ENCODE measurements at places on chromosomes 2 and 18.
A peak's percentile ranks its signal among the peaks of the same experiment; 100 is the strongest.

- DNase-seq: no peak
These were observed 39.6 kb downstream of the DOK1 start for GRCh38 chr2:74593826-74594772.

DNA sequence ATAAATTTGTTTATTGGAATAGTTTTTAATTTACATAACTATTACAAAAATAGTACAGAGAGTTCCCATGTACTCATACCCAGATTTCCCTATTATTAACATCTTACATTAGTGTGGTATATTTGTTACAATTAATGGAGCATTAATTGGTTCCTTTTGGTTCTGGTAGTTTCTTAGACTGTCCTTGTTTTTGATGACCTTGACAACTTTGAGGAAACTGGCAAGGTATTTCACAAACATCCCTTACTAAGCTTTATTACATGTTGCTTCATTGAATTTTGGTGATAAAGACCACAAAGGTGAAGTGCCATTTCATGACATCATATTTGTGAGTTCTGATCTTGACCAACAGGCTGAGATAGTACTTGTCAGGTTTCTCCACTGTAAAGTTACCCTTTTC is 379.0 kb upstream of the GCFC2 start:
- DNase-seq: no peak

GRCh38 chr2:85257970-85258605 is 69.7 kb downstream of the TGOLN2 start:
- DNase-seq: no peak

- no peak for DNase-seq
These were observed 48.1 kb upstream of the RBMS1 start for GRCh38 chr2:160541745-160542144.

DNA sequence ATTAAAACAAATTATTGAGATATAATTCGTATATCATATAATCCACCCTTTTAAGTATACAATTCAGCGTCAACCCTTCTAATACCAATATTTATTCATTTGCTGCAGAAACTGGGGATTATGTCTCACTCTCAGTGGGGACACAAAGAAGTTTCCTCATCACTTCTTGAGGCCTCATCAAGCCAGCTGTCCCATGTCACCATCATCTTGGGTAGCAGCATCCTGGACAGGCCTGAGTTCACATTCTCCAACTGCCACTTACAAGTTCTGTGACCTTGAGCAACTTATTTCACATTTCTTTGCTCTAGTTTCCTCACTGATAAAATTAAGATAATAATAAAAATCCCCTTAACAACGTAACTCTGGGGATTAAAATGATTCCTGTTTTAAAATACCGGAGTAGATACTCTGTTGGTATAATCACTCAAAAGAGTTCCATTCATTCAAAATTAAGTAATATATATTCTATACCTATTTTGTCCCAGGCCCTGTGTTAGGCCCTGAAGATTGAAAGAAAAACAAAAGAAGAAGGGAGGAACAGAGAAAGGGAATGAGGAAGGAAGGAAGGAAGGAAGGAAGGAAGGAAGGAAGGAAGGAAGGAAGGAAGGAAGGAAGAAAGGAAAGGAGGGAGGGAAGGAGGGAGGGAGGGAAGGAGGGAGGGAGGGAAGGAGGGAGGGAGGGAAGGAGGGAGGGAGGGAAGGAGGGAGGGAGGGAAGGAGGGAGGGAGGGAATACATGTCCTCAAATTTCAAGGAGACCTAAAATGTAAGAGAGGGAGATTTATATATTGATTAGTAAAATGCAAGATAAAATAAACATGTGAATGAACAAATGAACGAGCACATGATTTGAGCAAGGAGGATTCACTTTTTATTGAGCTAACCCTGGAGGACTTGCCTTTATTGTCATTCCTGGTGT is 42.4 kb downstream of the NCKAP5 start:
- no peak for DNase-seq

GRCh38 chr2:111667542-111668273 is 216.3 kb downstream of the ANAPC1 start:
- peak; percentile 67 for DNase-seq

DNA sequence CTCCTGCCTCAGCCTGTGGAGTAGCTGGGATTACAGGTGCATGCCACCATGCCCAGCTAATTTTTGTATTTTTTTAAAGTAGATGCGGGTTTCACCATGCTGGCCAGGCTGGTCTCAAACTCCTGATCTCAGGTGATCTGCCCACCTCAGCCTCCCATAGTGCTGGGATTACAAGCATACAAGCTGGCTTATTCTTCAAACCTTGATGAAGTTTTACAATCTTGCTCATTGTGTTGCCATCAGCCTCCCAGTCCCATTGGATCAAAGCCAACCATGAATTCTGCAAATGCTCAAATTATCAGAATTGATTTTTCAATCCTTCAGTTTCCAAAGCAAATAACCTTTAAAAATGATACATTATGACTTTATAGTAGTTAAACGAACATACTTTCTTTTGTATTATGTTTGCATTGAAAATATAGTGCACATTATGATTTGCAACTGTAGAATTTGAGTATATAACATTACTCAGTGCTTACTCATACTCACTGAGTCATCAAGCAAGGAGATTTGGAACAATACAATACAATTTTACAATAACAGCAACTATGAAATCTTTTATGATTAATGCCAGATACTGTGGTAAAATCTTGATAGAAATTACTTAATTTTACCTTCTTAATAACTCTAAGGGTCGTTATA is 1491.9 kb upstream of the CELF4 start:
- DNase-seq: no peak

GRCh38 chr2:191347881-191348280 is 102.7 kb downstream of the MYO1B start:
- no peak for DNase-seq

DNA sequence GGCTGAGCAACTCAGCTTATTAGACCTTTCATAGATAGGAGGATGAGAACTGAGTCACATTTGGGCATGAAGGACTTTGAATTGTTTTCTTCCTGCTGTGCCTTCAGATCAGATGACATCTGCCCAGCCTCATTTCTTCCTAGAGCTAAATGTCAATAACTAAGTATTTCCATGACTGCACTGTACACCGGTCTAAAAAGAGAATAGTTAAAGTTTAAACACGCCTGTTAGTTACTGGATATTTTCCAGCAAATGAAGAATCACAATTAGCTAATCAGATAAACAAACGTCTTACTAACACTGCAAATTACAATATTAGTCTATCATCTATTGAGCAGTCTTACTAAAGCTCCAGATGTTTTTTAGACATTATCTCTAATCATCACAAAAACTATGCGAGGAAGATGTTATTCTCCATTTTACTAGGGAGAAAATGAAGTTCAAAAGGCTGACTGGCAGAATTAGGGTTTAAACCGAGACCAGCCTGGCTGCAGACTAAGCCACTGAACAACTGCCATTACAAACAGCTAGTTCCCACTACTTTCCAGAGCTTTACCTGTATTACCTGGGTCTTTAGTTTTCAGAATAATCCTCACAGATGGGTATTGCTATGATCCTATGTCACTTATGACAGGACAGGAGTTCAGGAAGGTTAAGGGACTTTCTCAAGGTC is 69.4 kb upstream of the ZNF397 start:
- DNase-seq: no peak

- no peak for DNase-seq
These were observed 64.1 kb downstream of the BCL2L11 start for GRCh38 chr2:111184725-111185310.

GRCh38 chr2:159539701-159540100 is 76.6 kb downstream of the BAZ2B start:
- no peak for DNase-seq

GRCh38 chr2:96637385-96638143 is 548 bp downstream of the KANSL3 start:
- peak; percentile 78 for DNase-seq

DNA sequence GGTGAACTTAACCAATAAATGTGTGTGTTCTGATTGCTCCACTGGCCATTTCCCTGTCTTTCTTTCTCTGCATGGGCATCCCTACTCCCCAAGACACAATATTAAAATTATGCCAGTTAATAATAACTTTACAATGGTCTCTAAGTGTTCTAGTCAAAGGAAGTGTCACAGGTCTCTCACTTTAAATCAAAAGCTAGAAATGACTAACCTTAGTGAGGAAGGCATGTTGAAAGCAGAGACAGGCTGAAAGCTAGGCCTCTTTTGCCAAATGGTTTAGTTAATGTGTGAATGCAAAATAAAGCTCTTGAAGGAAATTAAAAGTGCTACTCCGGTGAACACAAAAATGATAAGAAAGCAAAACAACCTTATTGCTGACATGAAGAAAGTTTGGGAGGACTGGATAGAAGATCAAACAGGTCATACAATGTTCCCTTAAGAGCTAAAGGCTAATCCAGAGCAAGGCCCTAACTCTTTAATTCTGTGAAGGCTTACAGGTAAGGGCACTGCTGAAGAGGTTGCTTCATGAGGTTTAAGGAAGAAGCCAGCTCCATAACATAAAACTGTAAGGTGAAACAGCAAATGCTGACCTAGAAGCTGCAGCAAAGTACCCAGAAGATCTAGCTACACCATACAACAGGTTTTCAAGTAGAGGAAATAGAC is 44.0 kb upstream of the ARHGAP15 start:
- DNase-seq: no peak

GRCh38 chr2:205670292-205670691 is 12.0 kb upstream of the NRP2 start:
- DNase-seq: no peak

- DNase-seq: peak; percentile 85
These were observed 46.2 kb downstream of the PKP4 start for GRCh38 chr2:158502974-158503373.

DNA sequence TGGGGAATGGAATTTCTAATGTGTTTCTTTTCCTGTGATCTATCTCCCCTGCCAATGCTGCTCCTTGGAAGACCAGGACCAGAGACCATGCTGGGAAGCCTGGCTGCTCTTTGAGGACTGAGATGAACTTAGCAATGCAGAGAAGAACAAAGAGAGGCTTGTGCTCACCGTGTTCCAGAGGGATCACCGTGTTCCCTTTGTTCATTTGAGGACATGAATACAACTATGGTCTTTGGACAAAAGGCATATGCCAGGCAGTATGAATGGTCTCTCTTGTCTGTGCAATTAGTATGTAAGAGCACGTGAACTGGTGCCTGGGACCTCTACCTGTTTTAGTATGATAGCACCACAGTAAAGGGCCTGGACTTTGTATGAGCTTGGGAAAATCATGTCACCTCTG is 139.9 kb downstream of the TDRD15 start:
- no peak for DNase-seq

DNA sequence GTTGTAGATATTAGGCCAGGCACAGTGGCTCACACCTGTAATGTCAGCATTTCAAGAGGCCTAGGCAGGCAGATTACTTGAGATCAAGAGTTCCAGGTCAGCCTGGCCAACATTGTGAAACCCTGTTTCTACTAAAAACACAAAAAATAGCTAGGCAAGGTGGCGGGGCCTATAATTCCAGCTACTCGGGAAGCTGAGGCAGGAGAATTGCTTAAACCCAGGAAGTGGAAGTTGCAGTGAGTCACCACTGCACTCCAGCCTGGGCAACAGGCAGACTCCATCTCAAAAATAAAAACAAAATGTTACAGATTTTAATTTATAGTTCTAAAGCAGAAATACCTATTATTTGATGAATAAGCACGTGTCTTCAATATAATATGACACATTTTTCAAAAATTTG is 65.6 kb upstream of the UBXN4 start:
- DNase-seq: no peak

DNA sequence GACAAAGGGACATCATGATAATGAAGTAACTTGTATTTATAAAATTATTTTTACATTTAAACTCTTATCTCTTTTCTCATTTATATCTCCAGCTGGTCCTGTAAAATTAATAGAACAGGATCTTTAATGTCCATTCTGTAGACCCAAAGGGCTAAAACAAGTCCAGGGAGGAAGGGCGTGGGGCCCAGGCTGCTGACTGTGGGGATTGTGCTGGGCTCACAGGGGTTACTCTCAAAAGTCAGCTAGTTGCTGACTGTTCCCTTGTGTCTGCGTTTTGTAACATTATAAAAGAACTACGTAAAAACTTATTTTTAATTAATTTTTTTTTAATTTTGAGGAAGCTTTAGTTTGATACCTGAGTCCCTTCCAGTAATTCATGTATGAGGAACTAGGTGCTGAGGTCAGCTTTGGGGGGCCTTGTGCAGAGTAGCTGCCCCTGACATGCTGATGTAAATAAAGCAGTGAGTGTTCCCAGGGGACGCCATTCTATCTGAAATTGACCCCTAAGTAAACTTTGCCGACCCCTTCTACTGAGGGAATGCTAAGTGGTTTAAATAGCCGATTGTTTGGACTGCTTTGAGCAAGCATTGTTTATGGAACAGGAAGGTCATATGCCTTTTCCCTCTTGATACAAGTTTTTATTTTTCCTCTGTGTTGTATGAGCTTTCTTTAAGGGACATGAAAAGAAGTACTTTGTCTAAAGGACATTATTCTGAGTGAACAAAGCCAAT is 56.4 kb downstream of the MERTK start:
- DNase-seq: no peak

DNA sequence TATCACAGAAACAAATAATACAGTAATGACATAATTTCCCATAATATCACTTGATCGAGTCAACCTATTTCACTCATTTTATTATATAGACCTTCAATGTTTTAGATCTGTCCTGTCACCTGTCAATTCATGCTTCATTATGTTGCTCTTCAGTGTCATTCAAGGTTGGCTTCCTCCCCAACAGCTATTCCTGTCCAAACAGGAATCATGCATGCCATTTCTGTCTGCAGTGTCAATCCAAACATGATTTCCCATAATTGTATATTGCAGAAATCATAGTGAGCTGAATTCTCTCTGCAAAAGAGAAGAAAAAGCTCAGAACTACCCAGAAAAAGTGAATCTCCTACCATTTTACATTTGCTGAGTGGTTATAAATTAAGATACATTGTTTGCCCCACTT is 628.6 kb downstream of the NR4A2 start:
- no peak for DNase-seq

- no peak for DNase-seq
These were observed 48.4 kb downstream of the CARF start for GRCh38 chr2:202960524-202960923.

DNA sequence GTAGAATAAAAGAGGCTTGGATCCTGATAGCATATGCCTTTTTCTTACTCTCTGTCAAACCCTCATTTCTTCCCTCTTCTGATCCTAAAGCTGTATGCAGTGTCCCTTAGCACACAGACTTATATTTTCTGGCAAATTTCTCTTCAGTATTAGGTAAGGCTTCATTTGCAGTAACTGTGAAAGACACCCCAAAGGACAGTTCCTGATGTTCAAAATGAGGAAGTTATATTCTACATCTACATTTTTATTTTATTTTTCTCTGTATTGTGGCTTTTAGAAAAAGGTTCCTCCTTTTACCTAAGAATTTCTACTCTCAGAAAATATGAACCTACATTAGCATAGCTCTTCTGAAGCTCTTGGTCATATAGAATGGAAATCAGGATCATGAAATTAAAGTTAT is 261.7 kb downstream of the PDE11A start:
- no peak for DNase-seq

- DNase-seq: no peak
These were observed 59.1 kb downstream of the MBP start for GRCh38 chr18:77073336-77074093.
